Stimulated activated CD4-positive, alpha-beta T cell treated with anti-CD3 and anti-CD28 coated beads, TNF-alpha, amount 100 ng/mL, for 1 hour (primary cell): ENCODE measurements at places on chromosomes 7 and 10.

DNA sequence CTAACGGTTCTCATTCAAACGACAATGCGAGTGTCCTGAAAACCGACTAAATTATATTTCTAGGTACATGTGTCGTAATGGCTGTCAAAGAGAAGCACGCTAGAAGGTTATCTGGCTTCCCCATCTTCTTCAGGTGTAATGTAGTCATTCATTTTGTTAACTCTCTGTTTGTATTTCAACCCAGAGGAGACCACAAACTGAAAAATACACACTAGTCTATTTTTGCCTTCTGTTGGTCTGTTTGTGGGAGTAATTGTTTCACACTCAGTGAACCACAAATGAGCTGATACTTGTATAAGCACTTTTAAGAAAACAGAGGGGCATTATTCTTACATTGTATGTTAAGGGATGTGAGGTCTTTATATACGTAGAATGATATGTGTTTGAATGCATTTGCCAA is 305.9 kb downstream of the GATA3 start:
- DNase-seq, result no peak

DNA sequence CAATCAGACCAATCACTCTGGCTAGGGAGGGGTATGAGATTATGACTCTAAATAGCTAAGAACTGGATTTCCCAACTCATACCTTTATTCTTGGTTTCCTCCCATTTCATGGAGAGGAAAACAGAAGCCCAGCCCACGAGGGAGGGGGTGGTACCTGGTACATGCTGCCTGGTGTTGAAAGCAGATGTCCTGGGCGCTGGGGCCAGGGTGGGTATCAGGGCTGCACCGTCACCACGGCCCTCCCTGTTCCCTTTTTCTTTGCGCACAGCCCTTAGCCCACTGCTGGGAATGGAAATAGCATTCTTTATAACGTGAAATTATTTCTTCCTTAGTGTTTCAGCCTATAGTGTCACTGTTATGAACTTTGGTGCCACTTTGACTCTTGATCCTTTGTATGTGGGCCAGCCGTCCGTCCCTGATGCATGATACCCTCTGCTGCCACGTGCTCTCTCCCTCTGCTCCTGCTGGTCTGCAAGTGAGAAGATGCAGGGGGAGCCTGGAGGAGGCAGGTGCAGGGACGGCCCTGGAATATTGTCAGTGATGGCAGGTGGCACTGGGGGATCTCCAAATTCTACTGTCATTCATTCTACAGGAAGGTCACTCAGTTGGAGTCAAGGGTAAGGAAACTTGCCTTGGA is 158.5 kb downstream of the CDH23 start:
- no peak for DNase-seq

DNA sequence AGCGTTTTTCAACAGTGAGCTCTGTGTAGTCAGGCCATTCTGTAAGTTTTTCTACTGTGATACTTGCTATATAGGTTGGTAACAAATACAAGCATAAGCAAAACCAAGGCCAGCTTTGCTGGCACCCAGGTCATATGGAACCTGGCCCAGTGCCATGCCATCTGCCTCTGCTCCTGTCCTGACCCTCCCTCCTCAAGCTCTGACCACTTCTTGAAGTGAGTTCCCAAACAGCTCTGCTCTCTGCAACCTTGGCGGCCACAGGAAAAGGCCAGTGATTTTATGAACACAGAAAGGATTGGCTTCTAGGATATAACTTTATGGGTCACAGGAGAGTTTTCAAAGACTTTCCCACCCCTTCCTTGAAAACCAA is 12.8 kb downstream of the NOD1 start:
- DNase-seq, result no peak

DNA sequence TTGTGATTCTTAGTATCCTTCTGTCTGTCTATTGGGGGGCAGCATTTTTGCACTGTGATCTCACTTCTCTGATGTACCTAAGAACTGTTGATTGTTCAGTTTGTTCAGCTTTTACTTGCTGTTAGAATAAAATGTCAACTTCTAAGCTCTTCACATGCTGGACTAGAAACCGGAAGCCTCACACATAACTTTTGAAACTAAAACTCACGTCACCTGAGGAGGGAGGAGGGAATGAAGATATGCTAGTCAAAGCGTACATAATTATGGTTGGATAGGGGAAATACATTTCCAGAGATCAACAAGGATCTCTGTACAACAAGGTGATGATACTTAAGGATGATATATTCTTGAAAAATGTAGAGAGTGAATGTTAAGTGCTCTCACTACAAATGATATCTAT is 609.7 kb downstream of the INHBA start:
- DNase-seq, result no peak

DNA sequence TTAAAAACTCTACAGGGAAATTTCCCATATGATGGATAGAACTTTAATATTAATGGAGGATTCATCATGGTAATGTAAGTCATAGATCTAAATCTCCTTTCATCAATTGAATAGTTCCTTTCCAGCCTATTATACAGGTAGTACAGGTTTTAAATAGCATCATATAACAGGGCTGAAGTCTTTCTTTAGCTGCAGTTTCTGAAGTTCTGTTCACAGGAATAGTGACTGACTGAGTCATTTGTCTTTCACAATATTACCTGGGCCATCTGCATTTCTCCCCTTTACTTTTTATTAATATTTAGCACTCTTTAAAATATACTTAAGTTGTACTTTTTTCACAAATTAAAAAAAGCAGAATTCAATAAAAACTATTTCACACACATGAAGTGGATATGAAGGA is 12.6 kb upstream of the NPVF start:
- no peak for DNase-seq

- no peak for DNase-seq
Measured at GRCh38 chr10:69891057-69891617, 89.4 kb downstream of the COL13A1 start.

DNA sequence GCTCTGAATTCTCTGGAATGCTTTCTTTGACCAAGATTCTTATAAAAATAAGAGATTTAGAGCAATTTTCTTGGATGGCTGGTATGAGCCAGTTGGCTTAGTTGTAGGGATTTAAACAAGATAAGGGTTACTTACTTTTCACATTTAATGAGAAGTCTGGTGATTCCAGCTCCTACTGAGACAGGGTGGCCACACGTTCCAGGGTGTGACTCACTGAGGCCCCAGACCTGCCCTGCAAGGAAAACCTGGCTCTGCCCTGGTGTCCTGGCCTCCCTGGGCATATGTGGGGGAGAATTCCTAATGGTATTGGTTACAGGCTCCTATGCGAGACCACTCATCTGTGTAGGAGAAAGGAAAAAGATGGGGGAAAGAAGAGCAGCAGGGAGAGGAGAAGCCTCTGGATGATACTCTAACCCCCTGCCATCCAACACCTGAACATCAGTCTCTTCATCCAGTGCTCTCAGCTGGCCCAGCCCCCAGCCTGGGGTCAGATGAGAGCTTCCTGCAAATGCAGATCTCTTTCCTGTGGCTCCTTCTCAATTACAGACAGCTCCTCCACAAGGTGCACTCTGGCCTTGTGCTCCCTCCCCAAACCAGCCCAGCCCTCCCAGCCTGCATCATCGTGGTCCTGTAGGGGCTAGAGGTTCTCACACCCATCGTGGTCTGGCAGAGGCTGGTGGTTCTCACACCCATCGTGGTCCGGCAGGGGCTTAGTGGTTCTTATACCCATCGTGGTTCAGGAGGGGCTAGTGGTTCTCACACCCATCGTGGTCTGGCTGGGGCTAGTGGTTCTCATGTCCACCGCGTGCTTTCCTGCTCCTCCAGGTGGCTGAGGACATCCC is 139.9 kb downstream of the EGFR start:
- no peak for DNase-seq
